Effector memory CD8-positive, alpha-beta T cell (primary cell): ENCODE measurements at places on chromosomes 11 and 22.
A peak's percentile ranks its signal among the peaks of the same experiment; 100 is the strongest.

DNA sequence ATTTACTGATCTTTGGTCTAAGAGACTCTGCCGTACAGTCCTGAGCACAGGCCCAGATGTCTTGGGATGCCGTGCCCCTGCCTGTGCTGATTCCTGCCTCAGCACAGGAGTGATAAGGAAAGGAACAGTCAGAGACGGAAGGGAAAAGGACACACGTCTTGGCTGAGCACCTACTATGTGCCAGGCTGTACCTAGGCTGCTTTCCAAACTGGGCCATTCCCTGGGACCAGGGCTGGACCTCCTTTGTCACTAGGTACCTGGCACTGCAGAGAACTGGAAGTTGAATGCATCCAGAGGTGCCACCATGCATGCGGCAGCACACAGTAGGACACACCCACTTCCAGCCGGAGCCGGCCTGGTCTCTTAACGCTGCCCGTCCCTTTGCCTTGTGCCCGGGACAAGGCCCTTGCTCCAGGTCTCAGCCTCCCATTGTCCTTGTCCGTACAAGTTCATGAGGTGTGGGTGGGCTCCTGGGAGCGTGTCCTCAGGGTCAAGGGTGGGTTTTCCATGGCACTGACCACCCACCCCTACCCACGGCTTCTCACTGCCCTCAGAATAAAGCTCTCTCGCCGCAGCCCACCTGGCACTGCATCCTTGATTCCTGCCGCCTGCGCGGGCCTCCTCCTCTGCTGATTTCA lies 1.1 kb upstream of the SSTR3 start:
- no peaks in the 10 kb centered on the region for H3K36me3 ChIP-seq
- no peak overlapping the region for H3K4me3 ChIP-seq
- H3K27me3 ChIP-seq, result no peaks in the 10 kb centered on the region

- no peak overlapping the region for H3K27ac ChIP-seq
- H3K27me3 ChIP-seq, result peaks cover 34% of the 10 kb centered on the region
- H3K4me1 ChIP-seq, result no peaks in the 10 kb centered on the region
- H3K36me3 ChIP-seq, result peaks cover 2% of the 10 kb centered on the region
Observed at GRCh38 chr11:35968386-35969088, 24.7 kb downstream of the LDLRAD3 start.

- H3K27ac ChIP-seq, result no peak overlapping the region
- DNase-seq, result no peak
- no peak overlapping the region for H3K4me3 ChIP-seq
- no peaks in the 10 kb centered on the region for H3K27me3 ChIP-seq
- peaks cover 11% of the 10 kb centered on the region for H3K4me1 ChIP-seq
- peaks cover 4% of the 10 kb centered on the region for H3K36me3 ChIP-seq
Observed at GRCh38 chr11:118846181-118846935, 37.3 kb upstream of the CXCR5 start.

GRCh38 chr11:134352111-134352510 lies 20.3 kb downstream of the GLB1L2 start:
- no peak overlapping the region for H3K27ac ChIP-seq
- peaks cover 31% of the 10 kb centered on the region for H3K4me1 ChIP-seq
- H3K27me3 ChIP-seq, result no peaks in the 10 kb centered on the region
- H3K4me3 ChIP-seq, result no peak overlapping the region
- no peaks in the 10 kb centered on the region for H3K36me3 ChIP-seq

DNA sequence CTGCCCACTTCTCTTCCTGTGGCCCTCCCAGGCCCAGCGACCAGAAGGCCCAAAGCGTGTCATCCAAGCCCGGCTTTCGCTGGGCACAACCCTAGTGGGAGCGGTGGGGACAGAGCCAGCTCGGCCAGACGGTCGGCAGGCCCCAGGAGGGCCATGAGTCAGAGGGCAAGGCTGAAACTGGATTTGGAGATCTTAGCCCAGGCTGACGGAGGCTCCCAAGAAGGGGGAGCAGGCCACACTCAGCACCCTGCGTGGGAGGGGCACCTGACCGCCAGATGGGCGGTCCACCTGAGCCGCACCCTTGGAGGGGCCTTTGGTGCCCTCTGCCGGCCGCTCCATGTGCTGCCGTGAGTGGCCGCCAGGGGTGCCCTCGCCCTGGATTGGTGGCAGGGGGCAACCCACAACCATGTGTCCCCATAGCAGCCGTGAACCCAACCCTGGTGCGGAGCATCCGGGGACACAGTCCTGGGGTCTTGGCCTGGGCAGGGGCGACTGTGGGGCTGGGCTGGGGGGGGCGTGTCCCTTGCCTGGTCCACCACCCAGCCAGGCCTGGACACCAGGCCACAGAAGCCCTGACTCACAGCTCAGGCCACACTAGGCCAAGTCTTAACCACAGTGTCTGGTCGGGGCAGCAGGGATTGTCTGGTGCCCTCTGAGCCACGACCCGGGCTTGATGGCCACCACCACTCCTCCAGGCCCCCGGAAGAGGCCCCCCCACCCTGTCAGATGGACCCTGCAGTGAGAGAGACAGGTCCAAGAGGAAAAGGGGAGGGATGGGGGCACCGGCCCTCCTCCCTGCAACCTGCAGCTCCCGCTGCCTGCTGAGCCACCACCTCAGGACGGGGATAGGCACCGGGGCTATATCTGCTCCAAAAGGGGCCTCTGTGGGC lies 19.2 kb upstream of the TALDO1 start:
- H3K4me1 ChIP-seq, result peaks cover 7% of the 10 kb centered on the region
- H3K27me3 ChIP-seq, result peaks cover 4% of the 10 kb centered on the region
- H3K27ac ChIP-seq, result no peak overlapping the region
- H3K4me3 ChIP-seq, result peak overlapping the region; percentile 74
- H3K36me3 ChIP-seq, result peaks cover 3% of the 10 kb centered on the region

DNA sequence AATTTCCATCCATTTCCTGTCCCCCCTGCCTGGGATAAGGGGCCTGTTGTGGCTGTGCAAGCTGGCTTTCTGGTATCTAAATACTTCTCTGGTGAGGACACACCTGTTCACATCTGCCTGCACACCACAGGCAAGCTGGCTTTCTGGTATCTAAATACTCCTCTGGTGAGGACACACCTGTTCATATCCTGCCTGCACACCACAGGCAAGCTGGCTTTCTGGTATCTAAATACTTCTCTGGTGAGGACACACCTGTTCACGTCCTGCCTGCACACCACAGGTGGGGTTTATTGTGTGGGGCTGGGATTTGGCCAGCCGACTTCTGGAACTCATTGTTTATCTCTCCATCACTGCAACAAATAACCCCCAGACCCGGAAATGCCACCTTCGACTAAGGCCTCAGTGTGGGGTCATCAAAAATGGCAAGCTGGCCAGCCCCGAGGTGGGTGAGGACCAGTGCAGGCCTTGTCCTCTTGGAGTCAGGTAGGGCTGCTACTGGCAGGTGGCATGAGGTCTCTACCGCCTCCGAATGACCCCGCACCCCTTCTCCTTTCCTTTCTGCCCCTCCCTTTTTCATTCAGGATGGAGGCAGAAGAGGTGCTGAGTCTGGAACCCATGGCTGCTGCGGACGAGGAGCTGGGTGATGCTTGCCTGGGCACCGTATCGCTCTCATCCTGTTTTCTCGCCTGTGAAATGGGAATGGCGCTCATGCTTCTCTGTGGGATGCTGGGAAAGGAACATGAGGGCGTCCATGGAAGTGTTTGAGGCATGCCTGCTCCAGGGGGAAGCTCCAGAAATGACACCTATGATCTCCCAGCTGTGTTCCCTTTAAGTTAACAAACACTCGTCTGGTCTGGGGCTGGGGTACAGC lies 43.5 kb upstream of the MYEOV start:
- peaks cover 79% of the 10 kb centered on the region for H3K27me3 ChIP-seq
- no peaks in the 10 kb centered on the region for H3K36me3 ChIP-seq
- no peaks in the 10 kb centered on the region for H3K4me1 ChIP-seq
- H3K27ac ChIP-seq, result no peak overlapping the region

DNA sequence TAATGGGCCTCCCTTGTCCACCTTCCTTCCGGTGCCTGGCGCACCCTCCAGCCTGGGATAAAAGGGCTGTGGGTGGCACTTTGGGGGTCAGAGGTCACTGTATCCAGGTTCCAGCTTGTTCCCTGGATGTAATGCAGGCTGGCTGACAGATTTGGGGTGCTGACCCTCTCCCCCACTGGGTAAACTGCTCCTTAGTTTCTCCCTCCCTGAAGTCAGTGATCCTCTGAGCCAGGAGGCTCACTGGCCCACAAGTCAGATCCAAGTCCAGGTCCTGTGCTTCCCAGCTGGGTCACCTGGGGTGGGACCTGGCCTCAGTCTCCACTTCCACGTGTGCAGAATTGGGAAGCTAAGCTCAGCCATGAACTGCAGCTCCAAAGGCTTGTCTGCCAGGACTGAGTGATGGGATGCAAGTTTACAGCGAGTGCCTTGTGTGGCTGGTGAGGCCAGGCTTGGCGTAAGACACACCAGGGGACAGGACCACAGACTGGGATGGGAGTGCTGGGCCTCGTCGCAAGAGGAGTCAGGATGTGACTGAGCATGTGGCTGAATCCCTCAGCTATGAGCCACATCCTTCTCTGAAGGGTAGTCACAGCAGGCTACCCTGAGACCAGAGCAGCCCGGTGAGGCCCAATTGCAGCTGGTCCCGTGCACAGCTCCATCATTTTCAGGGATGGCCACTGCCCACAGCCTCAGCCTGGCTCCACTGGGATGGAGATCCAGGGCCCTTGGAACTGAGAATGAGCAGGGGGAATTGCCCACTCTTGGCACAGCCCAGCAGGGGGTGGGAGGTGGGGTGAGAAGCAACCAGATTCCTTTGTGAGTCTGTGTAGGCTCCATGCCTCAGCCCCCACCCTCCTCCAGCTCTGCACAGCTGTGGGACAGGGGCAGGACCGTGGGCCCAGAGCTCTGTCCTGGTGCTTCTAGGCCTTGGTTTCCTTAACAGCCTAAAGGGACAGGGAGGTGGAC lies 7.2 kb downstream of the SHISA8 start:
- H3K27me3 ChIP-seq, result peaks cover 16% of the 10 kb centered on the region
- peak overlapping the region; percentile 13 for H3K27ac ChIP-seq
- H3K36me3 ChIP-seq, result peaks cover 25% of the 10 kb centered on the region
- H3K4me1 ChIP-seq, result peaks cover 27% of the 10 kb centered on the region
- no peak for DNase-seq

DNA sequence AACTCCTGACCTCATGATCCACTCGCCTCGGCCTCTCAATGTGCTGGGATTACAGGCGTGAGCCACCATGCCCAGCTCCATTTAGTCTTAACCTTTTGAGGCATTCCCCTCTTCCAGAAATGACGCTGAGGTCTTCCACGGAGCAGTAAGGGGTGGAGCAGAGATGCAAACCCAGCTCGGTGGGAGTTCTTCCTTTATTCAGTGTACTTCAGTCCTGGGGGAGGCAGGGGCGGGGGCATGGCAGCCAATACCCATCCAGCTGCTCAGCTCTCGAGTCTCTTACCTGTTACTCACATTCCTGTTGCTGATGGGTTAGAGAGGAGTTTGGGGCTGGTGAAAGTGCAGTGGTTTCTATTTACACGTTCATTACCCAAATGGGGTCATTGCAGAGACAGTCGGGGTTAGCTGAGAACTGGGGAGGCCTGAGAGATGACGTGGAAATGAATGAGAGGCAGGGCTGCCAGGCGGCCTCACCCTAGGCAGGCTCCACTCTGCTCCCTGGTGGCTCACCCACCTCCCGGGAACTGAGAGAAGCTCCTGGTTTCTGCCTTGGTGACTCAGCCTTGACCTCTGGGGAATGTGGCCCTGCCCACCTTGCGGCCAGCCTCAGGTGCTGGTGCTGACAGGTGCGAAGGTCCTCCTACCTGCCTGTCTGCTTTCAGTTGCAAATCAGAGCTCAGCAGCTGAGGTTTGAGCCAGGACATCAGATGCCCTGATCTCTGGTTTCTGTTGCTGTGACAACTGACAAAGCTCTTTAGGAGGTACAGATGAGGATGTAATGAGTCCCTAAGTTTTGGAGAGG lies 13.4 kb upstream of the ST14 start:
- H3K36me3 ChIP-seq, result peaks cover 12% of the 10 kb centered on the region
- H3K27ac ChIP-seq, result peak overlapping the region; percentile 67
- H3K4me3 ChIP-seq, result no peak overlapping the region

DNA sequence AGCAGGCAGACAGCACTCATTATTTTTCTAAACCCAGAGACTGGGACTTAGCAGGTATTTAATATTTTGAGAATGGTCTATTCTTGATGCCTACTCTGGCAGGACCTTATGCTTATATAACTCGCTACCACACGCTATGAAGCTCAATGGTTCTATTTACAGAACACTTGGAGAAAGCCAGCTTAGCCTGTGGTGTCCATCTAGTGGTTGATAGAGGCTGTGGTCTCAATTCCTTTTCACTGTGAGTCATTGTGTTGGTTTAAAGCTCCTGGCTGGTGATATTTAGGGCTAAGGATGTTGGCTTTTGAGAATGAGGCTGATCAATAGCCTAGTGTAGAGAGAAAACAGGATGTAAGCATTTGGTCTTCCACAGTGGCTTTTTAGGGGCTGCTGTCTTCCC lies 206.4 kb downstream of the DBX1 start:
- peaks cover 3% of the 10 kb centered on the region for H3K4me1 ChIP-seq
- H3K27ac ChIP-seq, result no peak overlapping the region
- no peaks in the 10 kb centered on the region for H3K36me3 ChIP-seq
- DNase-seq, result no peak

DNA sequence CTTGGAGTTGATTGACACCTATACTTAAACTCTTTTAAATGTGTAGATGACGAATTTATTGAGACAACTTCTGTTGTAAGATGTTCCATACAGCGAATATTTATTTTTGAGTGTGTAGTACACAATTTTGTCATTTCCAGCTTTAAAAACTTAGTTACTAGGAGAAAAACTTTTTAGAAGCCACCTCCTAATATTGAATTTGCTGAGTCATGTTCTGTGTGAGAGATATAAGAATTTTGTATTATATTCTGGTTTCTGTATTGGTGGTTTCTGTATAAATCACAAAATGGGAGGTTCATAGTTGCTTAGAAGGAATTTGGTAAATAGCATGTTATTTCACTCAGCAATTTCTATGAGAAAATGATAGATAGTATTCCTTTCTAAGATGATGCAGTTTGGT lies 171.3 kb downstream of the WNT11 start:
- no peak overlapping the region for H3K27ac ChIP-seq
- no peak for DNase-seq
- H3K4me1 ChIP-seq, result no peaks in the 10 kb centered on the region
- no peaks in the 10 kb centered on the region for H3K27me3 ChIP-seq
- H3K36me3 ChIP-seq, result no peaks in the 10 kb centered on the region
- no peak overlapping the region for H3K4me3 ChIP-seq

GRCh38 chr22:24465566-24465965 lies 29.6 kb upstream of the UPB1 start:
- H3K27me3 ChIP-seq, result no peaks in the 10 kb centered on the region
- no peaks in the 10 kb centered on the region for H3K36me3 ChIP-seq
- no peak overlapping the region for H3K4me3 ChIP-seq
- no peak overlapping the region for H3K27ac ChIP-seq
- no peaks in the 10 kb centered on the region for H3K4me1 ChIP-seq

DNA sequence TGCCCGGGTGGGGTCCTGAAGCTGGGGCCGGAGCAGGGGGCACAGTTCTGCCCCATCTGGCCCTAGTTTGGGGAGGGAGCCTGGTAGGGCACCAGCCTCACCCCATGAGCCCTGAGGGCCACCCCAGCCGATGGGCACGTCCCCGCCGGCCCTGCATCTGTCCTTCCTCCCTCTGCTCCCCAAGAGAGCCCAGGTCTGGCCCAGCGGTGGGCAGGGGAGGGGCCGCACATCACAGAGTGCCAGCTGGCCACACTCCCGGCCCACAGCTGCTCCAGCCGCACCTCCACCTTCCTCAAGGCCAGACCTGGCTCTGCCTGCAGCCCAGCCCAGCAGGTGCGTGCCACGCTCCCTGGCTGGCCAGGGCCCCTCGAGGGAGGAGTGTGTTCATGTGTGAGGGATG lies 21.6 kb downstream of the BRSK2 start:
- no peak overlapping the region for H3K27ac ChIP-seq
- no peaks in the 10 kb centered on the region for H3K27me3 ChIP-seq
- H3K4me3 ChIP-seq, result no peak overlapping the region
- DNase-seq, result no peak
